T-helper 1 cell (primary cell): ENCODE measurements at places on chromosomes 7 and 10.

DNA sequence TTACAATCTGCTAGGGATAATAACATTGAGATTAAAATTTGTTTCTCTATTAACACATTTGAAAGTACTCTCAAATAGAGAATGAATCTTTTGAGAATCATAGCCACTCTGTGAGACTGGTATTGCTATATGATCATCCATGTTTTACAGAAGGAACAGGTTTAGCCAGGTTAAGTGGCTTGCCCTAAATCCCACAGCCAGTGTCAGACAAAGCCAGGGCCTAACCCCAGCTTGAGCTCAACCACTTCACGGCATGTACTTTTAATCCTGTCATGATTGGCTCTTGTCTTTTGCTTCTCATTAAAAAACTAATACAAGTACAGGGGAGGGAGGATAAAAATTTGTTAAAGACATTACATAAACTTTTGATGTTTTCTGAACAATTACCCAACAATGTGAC lies 3.8 kb upstream of the ZNRF2 start:
- DNase-seq: no peak

DNA sequence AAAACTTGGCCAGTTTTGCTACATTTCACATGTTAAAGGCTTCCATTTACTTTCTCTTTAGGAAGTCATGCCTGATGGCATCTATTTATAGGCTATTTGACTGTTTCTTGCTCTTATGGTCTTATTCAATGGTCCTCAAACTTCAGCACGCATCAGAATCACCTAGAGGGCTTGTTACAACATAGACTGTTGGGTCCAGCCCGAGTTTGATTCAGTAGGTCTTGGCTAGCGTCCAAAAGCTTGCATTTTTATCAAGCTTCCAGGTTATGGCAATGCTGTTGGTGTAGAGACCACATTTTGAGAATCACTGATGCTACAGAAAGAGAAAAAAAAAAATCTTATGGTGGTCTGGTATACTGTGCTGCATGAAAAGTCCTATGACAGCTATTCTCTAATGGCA lies 51.9 kb downstream of the MTPN start:
- no peak for DNase-seq

GRCh38 chr7:105578496-105578895 lies 2.8 kb downstream of the EFCAB10 start:
- no peak for DNase-seq

DNA sequence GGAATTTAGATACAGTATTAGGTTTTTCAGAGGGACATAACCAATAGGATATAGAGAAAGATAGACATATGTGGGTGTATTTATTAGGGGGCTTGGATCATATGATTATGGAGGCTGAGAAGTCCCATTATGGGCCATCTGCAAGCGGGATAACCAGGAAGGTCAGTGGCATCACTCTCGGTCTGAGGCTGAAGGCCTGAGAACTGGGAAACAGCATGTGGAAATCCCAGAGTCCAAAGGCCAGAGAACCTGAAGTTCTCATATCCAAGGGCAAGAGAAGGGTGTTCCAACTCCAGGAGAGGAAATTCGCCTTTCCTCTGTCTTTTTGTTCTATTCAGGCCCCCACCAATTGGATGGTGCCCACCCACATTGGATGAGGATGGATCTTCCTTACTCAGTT lies 180.7 kb downstream of the POU6F2 start:
- DNase-seq: no peak

- no peak for DNase-seq
Observed at GRCh38 chr10:90966146-90966545, 45.3 kb upstream of the ANKRD1 start.

- no peak for DNase-seq
Observed at GRCh38 chr10:29151005-29151404, 137.9 kb upstream of the LYZL1 start.

DNA sequence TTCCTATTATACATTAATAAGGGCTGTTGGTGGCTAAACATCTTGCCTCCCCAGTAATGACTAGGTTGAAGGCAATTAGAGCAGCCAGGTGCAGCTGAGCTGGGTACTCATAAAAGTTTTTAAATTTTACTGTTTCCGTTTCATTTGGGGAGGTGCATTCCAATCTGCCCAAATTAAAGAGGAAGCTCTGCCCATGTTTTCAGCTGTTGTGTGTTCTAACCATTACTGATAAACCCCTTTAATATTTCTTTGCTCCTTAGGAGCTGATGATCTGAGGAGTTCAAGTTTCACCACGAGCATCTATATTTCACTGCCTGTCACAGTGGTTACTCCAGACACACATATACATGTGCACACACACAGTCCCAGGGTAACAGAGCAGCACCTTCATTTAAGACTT lies 94.4 kb downstream of the JAZF1 start:
- no peak for DNase-seq

DNA sequence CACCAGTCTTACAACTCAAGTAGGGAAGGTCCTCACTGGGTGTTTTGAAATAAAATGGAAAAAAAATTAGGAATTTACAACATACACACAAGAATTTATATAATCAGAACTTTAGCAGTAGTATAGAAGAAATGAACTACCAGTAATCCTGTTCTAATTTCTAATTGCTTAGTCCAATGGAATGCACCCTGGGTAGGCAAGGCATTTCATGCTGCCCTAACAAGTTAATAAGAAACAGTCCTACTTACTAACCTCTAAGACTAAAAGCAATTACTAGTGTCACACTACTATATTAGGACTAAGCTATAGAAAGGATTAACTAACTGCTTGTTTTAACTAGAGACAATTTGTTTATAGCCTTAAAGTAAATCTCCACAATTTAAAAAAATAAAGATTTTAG lies 158.1 kb downstream of the BTAF1 start:
- DNase-seq: no peak

DNA sequence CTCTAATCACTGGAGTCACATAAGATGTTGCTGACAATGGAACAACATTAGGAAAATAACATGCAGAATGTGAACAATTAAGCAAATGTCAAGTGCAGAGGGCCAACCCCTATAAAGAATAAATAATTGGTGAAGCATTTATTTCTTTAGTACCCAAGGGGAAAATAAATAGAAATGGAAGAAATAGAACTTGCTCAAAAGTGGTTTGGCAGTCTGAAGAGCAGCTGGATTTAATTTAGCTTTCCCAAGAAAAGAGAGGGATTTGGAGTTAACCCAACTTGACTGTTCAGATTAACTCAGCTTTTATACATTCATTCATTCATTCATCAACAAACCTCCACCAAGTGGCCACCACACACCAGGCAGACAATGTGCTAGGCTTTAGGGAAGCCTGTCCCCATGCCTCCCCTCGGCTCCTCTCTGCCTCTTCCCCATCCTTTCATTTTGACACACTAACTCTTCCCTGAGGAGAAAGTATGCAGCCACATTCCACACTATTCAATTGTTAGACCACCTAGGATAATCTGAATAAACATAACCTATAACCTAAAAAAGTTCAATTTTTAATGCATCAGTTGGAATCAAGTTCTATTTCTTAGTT lies 295.5 kb downstream of the AHR start:
- DNase-seq: no peak

GRCh38 chr10:12748186-12748585 lies 253.3 kb downstream of the CCDC3 start:
- no peak for DNase-seq

- DNase-seq: no peak
Observed at GRCh38 chr7:99004216-99004615, 125.9 kb downstream of the TRRAP start.

GRCh38 chr7:108016841-108017775 lies 14.1 kb upstream of the LAMB1 start:
- DNase-seq: no peak

DNA sequence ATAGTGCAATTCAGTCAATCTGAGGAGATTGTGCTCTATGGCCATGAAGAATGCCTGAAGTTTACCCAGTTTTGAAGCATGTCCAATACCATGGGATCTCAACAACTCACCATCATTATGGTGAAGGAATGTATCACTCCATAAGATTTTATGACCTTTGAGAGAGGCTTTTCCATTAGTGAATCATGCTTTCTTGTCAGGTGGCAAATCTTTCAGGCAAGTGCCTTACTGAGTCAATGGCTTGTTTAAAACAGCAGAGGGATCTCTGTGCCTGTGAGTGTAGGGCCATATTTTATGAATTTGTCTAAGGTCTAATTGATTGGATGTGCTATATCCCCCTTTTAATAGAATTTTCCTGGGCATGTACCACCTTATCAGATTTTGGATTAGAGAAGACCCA lies 131.5 kb downstream of the CCDC7 start:
- DNase-seq: no peak

DNA sequence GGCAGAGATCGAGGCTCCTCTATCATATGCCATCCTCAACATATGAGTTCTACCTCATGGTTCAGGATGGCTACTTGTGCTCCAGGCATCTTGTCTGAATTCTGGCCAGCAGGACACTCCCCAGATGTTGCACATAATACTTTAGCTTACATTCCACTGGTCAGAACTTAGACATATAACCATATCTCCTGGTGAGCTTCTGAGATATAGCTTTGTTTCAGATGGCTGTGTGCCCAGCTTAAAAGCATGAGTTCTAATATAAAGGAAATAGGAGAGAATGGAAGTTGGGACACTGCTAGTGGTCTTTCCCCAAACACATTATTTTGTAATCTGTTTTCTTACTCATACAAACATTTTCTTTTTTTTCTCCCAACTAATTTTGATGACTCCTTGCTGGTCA lies 50.8 kb upstream of the IFRD1 start:
- no peak for DNase-seq

DNA sequence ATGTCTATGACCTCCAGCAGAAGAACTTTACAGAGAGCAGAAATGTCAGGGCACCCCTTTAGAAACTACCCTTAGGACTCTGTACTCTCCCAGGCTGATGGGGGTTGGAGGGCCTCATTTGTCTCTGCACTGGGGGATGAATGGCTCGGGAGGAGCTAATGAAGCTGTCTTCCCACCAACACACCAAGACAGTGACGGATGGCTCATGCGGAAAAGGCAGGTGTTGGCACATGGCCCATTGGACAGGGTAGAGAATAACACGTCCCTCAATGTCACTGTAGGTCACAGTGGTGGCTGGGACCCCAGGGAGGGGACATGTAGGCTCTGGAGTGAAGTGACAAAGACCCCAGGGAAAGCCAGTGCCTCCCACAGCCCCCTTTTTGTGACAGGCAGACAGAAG lies 64.0 kb upstream of the PCBD1 start:
- DNase-seq: no peak

DNA sequence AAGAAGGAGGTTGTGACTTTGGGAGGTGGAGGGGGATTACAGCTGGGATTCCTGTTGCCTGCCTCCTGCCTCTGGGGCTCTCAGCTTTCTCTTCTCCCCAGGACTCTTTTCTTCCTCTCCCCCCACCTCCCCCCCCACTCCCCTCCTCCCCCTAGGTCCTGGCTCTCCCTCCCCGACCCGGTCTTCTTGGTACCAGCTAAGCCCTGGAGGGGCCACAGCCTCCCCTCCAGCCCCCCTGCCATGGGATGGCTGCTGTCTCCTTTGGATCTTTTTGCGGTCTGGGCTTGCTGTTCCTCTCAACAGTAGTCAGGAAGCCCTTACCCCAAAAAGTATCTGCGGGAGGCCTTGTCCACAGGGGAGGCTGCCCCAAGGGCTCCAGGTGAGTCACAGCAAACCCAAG lies 33.5 kb upstream of the LEP start:
- no peak for DNase-seq

GRCh38 chr7:31373337-31374289 lies 33.1 kb upstream of the NEUROD6 start:
- DNase-seq: no peak

GRCh38 chr10:44051091-44051490 lies 333.8 kb downstream of the CXCL12 start:
- no peak for DNase-seq

DNA sequence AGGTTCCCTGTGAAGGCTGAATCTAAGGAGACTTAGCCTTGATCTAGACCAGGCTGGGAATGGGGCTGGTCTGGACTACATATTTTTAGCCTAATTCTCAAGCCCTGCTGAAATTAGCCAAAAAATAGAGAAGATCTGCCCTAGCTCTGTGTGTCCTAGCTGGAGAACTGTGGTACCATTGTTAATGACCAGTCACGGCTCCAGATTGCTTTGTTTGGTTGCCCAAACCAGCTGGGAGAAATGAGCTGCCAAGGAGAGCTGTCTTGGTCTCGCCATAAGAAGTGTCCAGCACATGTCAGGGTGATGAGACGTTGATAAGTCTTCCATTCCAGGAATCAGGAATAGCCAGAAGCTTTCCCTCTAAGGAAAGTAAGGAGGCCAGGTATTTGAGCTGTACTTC lies 20.7 kb downstream of the GBX1 start:
- no peak for DNase-seq

DNA sequence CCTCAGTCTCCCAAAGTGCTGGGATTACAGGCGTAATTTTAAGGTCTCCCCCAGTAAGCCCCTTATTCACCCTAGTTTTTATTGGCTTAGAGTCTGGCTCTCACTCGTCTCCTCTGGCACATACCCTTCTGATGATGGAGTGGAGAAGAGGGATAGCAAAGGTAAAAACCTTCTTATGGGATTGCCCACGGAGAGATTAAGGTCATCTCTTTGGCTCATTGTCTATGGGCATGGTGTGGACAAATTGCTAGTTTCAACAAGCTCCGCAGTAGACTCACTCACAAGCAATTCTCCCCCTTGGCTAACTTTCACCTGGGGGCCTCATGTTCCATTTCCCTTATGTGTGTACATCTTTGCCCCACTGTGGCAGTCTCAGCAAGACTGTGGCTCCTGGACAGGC lies 22.4 kb upstream of the TSGA13 start:
- no peak for DNase-seq

DNA sequence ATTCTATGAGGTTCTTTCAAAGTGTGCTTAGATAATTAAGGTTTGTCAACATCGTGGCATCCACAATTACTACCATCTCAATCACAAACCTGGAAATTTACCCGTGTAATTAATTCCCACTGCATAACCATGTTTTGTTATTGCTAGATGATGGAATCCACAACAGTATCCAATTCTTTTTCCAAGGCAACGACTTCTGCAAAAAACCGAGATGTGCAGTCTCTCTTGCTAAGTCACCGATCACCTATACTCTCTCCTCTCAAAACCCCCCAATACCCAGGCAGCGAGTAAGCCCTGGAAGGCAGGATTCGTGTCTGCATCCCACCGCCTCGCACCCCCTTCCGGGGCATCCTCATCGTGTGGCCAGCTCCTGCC lies 678 bp upstream of the EIF4H start:
- DNase-seq: no peak

DNA sequence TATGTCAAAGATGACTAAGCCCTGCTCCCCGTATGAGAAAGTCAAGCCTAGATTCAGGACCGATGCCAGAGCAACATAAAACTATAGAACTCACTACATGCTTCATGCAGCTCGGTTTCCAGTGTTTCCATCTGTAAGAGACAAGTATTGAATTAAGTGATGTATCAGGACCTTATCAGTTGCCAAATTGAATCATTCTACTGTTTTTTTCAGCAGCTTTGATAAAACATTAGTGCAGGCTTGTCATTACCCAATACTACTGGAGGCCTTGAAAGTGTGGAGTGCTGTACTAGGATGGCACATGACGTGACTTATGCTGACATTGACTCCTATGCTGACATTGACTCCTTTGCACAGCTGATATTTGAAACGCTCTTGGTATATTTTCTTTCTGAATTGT lies 10.8 kb upstream of the NRP1 start:
- no peak for DNase-seq

- DNase-seq: peak; percentile 45
Observed at GRCh38 chr10:79196470-79197461, 128.0 kb downstream of the ZMIZ1 start.

GRCh38 chr7:2800931-2801688 lies 43.0 kb downstream of the GNA12 start:
- DNase-seq: no peak

- DNase-seq: no peak
Observed at GRCh38 chr7:69859342-69859741, 261.1 kb downstream of the AUTS2 start.
